ENCODE measurements at places on chromosomes 5 and 9.

DNA sequence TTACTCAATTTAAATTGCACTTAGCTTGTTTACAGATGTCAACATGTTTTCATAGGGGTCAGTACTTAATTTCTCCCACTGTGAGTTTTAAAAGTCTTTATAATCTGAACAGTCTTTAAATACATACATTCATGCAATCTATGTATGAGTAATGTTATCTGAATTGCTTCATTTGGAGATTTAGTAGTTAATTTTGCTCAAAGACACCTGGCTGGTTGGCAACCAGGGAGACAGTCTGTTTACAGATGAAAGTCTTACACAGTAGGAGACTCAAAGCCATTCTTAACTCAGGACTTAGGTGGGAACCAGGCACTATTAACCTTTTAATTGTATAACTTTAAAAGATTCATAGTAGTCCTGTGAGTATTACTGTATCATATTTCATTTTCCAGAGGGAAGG lies 29.3 kb downstream of the DAB2 start:
- no peak for DNase-seq

DNA sequence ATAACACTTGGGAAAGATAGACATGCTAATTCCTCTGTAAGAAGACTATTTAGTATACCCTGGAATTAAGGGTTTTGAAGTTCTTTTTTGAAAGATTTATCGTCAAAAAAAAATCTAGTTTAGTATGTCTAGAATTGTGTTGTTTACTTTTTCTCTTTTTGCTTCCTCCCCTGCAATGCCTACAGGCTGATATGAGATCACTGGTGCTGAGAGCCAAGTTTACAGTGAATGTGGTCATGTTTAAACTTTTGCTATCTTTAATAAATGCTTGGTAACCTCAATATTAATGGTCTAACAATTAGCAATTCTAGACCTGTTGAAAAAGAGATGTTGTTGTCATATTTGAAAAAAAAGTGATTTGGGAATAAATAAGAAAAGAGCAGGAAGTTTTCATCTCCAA lies 86.1 kb downstream of the CWC27 start:
- DNase-seq, result no peak

DNA sequence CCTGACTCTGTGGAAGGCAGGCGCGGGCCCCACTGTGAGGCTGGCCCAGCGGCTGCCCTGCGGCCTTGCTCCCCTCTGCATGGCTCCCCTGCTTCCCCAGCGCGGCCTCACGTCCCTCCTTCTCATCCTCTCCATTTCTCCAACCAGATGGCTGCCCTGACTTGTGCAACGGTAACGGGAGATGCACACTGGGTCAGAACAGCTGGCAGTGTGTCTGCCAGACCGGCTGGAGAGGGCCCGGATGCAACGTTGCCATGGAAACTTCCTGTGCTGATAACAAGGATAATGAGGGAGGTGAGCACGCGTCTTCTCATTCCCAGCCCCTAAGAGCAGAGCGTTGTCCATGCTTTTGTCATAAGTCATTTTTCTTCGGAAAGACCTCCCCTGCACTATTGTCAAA lies 129.0 kb upstream of the WWC1 start:
- DNase-seq, result no peak

- no peak for DNase-seq
Measured at GRCh38 chr5:37212096-37212495, 37.1 kb downstream of the CPLANE1 start.

DNA sequence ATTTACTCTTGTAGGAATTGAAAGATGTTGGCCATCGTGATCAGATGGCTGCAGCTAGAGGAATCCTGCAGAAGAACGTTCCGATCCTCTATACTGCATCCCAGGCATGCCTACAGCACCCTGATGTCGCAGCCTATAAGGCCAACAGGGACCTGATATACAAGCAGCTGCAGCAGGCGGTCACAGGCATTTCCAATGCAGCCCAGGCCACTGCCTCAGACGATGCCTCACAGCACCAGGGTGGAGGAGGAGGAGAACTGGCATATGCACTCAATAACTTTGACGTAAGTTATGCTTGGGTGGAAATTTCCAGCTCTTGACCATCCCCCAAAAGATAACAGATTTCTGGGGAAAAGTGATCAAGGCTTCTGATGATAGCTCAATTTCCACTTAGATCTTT lies 50.6 kb downstream of the LRRTM2 start:
- DNase-seq, result no peak

DNA sequence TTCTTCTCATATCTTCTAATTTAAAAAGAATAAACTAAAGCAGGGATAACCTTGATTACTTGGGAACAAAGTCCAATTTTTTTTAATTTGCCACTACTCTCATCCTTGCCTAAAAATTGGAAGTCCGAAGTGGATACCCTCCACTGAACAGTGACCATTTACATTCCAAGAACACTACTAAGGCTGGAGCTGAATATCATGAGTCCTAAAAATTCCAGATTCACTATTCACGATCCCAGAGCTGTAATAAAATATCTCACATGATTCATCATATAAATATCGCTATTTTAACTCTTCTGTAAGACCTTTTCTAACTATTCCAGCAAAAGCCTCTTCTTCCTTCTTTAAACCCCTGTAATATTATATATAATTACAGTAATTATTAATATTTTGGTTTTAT lies 57.4 kb downstream of the ATPSCKMT start:
- DNase-seq, result no peak

DNA sequence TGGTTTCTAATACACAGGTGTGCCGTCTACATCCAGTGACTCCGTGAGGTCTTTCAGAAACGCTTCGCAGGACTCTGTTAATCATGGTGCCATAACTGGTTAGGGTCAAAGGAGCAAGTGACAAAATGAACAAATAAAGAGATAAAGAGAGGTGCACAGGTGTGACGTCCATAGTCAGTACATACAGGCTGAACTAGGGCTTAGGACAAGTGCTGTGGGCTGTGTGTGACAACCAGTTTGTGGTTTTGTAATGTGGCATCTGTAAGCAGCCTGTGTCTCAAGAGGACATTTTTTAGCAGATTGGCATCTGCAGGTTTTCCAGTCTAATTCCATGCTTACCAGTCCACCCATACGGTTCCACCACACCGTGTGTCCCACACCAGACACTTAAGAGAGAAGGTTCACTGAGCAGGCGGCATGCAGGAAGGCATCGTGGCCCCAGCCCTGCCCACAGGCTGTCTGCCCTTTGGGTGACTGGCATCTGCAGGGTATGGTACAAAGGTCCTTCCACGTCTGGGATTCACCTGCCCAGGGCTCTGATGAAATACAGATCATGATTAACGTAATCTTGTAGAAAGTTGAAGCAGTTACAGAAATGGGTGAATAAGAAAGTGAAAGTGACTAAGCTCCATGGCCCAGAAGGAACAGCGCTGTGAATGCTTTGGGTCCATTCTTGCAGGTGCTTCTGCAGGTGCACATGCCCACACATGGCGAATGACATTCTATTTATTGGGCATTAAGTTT lies 26.9 kb downstream of the SRD5A1 start:
- DNase-seq, result no peak

- DNase-seq, result peak; percentile 31
Measured at GRCh38 chr5:138177941-138178515, 402 bp downstream of the BRD8 start.

GRCh38 chr9:98172604-98173003 lies 19.8 kb downstream of the CORO2A start:
- DNase-seq, result no peak

DNA sequence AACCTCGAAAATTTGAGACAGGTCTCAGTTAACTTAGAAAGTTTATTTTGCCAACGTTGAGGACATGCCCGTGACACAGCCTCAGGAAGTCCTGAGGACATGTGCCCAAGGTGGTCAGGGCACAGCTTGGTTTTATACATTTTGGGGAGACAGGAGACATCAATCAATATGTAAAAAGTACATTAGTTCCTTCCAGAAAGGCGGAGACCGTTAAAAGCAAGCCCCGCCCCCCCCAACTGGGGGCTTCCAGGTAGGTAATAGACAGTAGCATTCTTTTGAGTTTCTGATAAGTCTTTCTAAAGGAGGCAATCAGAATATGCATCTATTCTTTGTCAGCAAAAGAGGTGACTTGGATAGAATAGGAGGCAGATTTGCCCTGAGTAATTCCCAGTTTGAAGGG lies 599 bp upstream of the MOCS2 start:
- DNase-seq, result no peak

- peak; percentile 47 for DNase-seq
Measured at GRCh38 chr5:59275510-59276324, 617.8 kb downstream of the PDE4D start.

GRCh38 chr9:121596515-121596914 lies 54.9 kb upstream of the DAB2IP start:
- no peak for DNase-seq

DNA sequence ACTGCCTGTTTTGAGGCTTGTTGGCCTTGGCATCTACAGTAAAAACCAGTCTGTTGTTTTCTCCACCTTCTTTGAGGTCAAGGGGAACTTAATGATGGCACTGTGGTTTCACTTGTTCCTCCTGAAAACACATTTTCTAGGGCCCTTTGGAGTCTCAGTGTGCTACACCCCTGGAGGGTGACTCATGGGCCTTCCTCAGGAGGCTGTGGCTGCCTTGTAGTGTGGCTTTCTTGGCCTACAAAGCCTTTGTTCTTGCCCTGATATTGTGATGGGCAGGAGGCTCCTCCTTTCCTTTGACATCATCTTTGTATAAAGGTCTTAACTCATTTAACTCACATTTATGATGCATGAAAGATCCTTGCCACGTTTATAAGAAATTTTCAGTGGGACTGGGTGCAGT lies 56.3 kb upstream of the GPBP1 start:
- no peak for DNase-seq

DNA sequence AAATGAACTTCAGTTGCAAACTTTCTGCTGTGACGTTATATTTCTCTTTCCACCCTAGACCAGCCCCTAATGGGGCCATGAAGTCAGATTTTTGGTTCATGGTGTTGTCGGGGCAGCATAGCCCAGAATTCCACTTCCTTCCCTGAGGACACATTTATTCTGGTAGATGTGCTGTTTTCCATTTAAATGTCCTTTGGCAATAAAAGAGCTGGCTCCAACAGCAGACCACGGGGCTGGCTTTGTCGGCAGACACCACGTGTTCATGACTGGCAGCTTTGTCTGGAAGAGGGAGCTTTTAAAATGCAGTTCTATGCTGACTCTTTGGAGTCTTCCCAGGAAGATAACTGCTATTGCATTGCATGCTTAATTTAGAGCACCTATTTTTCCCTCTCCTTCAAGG lies 17.6 kb upstream of the LCP2 start:
- DNase-seq, result no peak

DNA sequence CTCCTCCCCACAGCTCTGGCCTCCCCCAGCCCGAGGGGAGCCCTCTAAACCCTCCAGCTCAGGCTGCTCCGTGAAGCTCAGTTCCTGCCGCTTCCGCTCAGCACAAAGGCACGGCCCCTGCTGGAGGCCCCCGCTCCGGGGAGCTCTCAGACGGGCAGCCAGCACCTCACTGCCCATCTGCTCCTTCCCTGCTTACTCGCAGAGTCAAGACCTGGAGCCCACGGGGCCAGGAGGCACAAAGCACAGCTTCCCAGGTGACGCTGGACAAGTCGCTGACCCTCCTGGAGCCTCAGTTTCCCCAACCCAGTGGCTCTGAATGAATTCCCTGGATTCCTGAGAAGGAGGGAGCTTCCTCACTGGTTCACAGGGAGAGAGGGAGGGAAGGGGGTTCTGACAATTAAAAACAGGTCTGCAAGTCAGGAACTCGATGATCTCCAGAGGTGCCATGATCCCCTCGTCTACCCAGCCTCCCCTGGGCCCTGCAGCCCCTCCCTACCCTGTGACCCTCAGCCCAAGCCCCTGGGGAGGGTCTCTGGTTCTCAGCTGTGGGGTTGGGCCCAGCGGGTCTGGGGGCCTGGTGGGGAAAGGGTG lies 36.2 kb downstream of the VAV2 start:
- no peak for DNase-seq

GRCh38 chr9:8346296-8346695 lies 546.7 kb upstream of the DMAC1 start:
- DNase-seq, result no peak

All from inflammatory macrophage (primary cell).